ENCODE measurements at places on chromosomes 5 and 9.

GRCh38 chr9:93697352-93698139, 121.2 kb downstream of the PHF2 start:
- DNase-seq, result no peak

GRCh38 chr9:212297-212696, 2.4 kb upstream of the DOCK8 start:
- no peak for DNase-seq

DNA sequence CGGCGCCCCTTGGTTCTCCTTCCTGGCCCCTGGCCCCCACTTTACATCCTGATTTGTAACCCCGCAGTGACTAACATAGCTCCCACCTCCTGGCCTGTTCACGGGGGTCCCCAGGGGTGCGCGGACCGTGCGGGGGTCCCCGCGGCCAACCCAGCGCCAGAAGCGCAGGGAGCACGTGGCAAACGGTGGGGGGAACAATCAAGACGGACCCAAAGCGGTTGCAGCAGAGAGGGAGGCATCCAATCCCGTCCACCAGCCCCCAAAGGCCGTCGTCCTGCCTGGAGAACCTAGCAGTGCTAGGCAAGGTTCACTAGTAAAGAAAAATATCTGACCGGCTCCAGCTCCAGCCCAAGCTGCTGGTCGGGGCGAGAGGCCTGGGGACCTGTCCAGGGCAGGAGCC, 201.5 kb downstream of the AUH start:
- DNase-seq, result no peak

DNA sequence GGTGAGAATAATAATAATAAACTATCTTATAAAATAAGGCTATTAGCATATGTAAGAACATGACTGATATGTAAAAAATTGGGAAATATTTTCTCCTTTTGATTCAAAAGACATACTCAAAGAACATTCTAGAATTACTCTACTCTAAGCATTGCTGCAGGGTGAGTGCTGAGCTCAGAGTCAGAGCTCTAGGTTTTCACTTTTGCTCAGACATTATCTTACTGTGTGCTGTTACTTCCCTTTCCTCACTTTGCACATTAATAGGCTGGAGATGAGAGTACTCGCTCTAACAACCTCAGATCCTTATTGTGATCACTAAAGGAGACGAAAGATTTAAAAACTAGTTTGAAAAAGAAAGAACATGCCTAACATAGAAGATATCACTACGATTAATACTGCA, 99.4 kb upstream of the C9orf72 start:
- no peak for DNase-seq

GRCh38 chr9:70802206-70802605, 319.2 kb downstream of the TRPM3 start:
- DNase-seq, result no peak

GRCh38 chr5:54387659-54388232, 67.8 kb upstream of the HSPB3 start:
- no peak for DNase-seq

DNA sequence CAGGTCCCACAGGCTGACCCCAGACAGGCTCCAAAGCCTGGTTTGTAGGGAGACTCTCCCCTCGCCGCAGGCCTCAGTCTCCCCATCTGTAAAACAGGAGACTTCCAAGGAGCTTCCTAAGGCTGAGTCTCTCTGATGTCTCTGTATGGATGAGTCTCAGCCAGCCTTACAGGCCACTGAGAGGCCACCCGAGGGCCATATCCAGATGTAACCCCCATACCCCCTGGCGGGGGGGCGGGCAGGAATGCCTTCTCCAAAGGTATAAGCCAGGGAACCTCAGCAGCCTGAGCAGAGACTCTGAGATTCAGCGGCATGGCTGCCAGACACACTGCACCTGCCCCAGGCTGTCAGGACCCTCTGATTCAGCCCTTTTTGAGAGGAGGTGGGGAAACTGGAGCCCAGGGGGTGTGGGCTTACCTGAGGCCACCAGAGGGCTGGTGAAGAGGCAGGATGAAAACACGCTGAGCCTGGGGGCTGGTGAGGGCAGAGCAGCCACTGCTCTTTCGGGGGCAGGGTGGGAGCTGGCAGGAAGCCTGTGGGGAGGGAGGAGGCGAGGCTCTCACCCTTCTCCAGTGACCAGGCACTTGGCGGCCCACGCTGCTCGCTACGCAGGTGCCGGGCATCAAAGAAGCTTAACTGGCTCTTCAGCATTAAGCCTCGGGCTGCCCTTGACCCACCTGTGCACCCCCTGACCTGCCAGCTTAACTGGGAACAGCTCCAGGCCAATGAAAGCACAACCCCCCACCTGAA, 5.5 kb upstream of the SUSD3 start:
- no peak for DNase-seq

DNA sequence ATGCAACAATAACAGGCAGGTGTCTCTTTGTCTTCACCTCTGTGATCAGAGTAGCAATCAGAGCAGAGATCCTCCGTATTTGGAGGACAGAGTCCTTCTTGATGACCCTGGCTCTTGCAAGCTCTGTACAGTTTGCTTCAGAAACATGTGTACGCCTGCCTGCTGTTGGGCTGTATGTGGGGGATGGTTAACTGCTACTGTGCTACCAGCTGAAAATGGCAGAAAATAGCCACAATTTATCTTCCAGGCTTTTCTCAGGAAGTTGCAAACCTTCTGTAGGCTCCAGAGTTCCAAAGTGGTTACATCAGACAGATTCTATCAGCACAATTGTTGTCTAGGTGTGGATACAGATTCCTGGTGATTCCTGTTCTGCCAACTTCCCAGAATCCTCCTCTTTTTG, 35.5 kb downstream of the DDX46 start:
- no peak for DNase-seq

GRCh38 chr9:88502552-88503034, 32.4 kb upstream of the NXNL2 start:
- DNase-seq, result no peak

All from stimulated activated CD4-positive, alpha-beta T cell treated with anti-CD3 and anti-CD28 coated beads, Interleukin-1b, Interleukin-23, amount 100 ng/mL, for 48 hours (primary cell).